ENCODE measurements at places on chromosomes 5 and 9.

DNA sequence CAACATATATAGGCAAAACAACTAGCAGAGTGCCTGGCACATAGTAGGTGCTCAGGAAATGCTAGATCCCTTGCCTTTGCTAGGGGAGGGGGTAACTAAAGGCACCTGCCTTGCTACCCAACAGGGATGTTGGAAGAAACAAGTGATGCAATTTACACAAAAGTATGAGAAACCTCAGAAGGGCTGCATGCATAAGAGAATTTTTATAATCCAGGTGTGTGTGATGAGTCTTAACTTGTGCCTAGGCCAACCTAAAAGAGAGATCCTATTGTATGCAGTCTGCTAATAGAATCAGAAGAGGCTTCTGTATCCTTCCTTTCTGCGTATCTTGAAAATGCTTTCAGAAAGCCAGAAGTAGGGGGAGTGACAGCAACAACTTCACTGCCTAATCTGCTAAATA is 135.9 kb downstream of the SLIT3 start:
- DNase-seq: no peak

- no peak for DNase-seq
Observed at GRCh38 chr5:92976156-92976555, 604.9 kb downstream of the NR2F1-AS1 start.

DNA sequence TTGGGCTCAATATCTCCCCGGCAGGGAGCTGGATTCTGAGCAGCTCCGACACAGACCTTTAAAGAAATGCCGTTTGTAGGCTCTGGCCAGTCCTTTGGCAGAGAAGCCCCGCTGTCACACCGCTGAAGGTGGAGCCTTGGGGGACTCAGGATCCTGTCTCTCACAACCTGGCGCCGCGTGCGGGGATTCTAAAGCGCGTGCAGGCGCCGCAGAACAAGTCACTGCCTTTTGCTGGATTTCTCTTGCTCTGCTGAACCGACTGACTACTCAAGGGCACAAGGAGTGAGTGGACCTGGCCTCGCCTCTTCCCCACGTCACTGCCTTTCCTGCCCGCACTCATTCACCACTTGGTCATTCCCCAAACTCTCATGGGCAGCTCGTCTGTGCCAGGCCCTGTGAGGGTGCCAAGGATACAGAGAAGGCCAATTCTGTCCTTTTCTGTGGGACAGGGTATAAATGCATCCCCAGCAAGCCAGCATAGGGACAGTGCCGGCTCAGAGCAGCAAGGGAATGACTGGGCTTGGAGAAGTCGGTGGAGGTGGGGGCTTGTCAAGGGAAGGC is 69.3 kb downstream of the CRB2 start:
- DNase-seq: no peak

GRCh38 chr9:133609311-133610098 is at the start of gene FAM163B:
FAM163B (minus strand) TSS chr9:133609389; CDS start chr9:133580223, 29,166 bp downstream.
- DNase-seq: no peak

DNA sequence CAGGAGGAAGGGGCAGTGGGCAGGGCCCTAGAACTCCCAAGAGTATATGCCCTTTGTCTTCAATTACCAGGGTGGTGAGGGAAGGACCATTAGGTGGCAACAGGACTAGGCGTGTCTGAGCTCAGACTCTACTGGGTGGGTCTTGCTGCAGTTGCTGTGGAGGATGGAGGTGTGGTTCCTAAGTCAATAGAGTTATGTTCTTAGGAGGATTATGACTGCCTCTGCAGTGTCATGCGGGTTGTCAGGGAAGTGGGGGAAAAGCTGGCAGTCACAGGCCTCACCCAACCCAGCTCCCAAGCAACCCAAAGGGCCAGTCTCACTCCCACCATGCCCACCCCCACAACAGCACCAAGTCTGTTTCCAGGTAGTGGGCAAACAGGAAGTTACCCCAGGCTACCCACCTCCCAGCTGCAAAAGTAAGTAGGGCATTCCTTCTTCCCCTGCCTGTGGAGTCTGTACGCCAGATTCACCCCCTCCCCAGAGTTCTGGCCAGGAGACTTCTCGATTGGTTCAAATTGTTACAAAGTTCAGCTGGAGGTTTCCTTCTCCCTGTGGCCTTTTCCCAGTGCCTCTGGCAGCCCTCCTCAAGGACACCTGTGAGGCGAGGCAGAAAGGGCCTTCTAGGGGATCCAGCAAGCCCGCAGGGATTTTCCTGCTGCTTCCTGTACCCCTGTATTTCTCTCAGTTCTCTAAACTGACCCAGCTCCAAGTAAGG is 145.3 kb downstream of the HINT1 start:
- DNase-seq: no peak

DNA sequence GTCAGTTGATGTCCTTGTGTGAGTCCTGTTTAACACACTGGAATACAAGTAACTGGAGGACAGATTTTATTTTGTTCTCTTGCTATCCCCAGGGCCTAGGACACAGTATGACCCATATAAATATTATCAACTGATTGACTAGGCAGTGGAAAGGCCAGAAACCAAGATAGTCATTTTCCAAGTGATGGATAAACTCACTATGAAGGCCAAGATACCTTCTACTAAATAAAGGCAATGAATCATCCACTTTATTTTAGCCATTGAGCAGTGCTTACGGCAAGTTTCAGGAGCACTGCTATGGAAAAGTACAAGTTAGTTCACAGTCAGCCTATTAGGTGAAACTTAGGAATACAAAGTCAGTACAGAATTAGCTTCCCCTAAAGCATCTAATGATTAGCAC is 153.2 kb downstream of the SEMA5A start:
- no peak for DNase-seq

- DNase-seq: no peak
Observed at GRCh38 chr9:130421802-130422276, 22.9 kb upstream of the ASS1 start.

GRCh38 chr5:142981475-142981874 is 211.3 kb downstream of the ARHGAP26 start:
- no peak for DNase-seq

- DNase-seq: no peak
Observed at GRCh38 chr9:137433916-137434431, 7.2 kb downstream of the ENTPD8 start.

- no peak for DNase-seq
Observed at GRCh38 chr9:136578915-136579649, 33.2 kb upstream of the NOTCH1 start.

DNA sequence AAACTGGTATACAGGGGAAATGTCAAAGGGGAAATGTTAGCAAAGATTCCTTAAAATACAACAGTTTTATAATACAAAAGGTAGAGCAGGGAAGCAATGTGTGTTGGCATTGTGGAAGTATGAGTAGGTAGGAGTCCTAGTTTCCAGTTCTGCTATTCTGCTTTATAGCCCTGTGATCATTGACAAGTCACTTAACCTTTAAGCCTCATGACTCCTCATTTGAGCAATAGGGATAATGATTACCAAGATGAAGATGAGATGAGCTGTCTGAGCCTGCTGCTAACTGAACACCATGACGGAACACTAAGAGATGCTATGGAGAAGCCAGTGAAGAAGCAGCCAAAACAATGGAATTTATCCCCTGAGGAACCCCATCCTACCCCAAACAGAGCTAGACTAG is 251.7 kb downstream of the PAPPA start:
- DNase-seq: no peak

DNA sequence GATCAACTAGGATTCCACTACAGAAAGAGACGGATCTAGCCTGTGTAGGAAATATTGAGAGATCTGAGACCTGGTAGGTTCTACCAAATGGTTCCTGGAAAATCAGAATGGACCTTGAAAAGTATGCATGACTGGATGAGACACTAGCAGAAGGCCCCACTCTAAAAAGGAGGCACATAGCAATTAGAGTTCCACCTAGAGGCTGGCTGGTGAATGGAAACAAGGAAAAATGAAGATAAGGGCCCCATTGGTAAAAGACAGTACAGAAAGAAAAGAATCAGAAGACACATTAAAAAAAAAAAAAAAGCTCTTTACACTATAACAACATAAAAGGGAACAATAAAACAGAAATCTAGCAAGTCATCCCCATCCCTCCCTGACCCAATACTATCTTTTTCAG is 518.5 kb downstream of the NR2F1-AS1 start:
- DNase-seq: no peak

- DNase-seq: no peak
Observed at GRCh38 chr9:89706086-89706485, 101.3 kb downstream of the GADD45G start.

- DNase-seq: no peak
Observed at GRCh38 chr5:123976379-123977033, 464.5 kb downstream of the CSNK1G3 start.

DNA sequence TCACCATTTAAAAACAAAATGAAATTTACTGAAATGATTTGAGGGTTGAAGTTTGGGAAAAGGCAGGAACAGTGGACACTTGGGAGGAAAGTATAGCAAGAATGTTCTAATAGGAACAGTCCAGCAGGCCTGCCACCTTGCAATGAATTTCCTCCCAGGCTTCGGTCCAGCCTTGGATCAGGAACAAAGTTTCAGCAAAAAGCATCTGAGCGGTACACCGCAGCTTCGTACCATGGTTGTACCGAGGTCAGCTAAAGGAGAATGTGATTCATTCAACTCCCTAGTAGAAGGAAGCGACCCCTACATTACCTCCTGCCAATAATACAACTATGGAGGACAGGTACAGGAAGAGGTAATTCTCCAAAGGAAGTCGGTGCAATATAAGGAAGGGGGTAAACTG is 111.4 kb downstream of the ENC1 start:
- DNase-seq: no peak

DNA sequence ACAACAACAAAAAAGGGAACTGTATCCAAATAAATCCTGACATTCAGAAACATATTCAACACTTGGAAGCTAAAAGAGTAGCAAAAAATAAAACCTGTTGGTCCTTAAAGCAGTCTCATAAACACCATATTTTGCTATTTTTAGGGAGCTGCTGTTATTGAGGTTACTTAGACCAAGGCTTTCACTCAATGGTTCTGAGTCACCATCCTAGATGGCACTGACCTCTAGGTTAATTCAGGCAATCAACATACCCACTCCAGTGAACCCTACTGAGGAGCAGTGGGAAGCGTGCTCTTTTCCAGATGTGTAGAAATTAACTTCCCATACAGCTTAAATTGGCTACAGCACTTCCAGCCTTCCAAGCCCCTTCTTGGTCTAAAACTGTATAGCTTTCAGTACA is 5.2 kb downstream of the GNAQ start:
- DNase-seq: no peak

DNA sequence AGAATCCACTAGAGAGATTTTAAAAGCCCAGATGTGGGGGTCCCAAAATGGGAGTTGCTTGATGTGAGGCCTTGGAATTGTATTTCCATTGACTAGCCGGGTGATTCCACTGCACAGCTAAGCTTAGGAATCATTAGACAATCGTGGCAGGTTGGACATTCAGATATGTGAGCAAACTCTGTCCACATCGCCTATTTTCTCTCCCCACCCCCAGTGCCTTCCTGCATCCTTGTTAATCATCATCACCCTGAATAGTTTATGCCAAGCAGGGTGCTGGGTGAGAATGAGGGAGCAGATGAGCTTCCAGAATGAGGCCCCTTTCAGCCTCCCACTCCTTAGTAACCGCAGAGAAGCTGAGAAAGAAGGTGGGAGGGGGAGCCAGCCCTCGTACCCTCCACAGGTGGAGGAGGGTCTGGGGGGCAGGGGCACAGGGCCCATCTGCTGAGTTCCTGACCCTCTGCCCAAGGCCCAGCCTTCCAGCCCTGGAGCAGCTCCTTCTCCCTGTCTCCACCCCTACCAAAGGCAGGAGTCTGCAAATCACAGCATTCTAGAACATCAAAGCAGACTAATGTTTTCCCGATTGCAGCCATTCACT is 7.7 kb upstream of the TCOF1 start:
- no peak for DNase-seq

GRCh38 chr5:61617995-61618525 is 286.0 kb downstream of the ZSWIM6 start:
- DNase-seq: no peak

- DNase-seq: no peak
Observed at GRCh38 chr9:2765250-2765880, 48.1 kb downstream of the KCNV2 start.

- no peak for DNase-seq
Observed at GRCh38 chr5:74903165-74903787, 37.1 kb upstream of the FAM169A start.

DNA sequence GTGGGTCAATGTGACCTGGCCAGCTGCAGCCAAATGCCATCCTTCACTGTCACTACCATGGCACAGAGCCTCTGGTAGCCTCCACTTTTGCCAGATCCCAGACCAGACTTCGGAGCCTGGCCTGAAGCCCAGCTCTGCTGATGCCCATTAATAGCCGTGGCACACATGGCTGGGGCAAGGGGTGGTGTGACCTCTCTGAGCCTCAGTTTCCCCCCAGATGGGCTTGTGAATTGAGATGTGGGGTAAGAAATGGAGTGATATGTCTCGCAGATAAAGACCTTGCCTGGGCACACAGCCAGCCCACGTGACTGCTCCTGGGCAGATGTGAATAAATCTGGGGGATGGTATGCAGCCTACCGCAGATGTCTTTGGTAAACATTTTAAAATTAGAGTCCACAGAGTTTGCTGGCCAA is 13.9 kb downstream of the SUSD3 start:
- DNase-seq: no peak

DNA sequence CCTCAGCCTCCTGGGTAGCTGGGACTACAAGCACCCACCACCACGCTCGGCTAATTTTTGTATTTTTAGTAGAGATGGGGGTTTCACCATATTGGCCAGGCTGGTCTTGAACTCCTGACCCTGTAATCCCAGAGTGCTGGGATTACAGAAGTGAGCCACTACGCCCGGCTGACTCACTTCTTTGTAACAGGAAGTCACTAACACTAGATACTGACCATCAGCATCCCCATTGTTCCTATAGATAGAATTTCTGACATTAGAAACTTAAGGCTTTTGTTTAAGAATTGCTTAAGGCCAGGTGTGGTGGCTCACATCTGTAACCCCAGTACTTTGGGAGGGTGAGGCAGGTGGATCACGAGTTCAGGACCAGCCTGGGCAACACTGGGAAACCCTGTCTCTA is 42.2 kb downstream of the LEAP2 start:
- DNase-seq: no peak

GRCh38 chr9:3292311-3292710 is 233.5 kb downstream of the RFX3 start:
- DNase-seq: no peak

DNA sequence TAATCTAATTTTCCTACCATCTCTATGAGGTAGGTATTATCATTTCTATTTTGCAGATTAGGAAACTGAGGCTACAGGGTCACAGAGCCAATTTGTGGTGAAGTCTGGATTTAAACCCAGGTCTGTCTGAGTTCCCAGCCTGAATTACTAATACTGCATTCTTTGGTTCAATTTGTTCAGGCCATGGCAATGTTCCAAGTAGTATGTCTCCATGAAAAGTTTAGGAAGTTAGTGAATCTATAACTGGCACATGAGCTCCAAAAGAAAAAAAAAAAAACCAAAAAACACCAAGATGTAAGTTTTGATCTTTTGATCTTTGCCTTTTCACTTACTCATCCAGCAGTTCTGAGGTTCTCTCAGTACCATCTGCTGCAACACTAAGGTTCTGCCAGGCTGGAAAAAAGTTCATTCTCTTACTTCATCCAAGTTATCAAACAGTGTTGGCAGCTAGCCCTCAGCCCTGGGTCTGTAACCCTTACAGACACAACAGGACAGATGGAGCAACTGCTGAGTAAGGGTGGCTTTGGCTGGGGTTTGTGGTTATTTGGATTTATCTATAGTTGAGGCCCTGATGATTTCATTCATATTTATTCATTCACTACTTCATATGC is 4.4 kb upstream of the TMEM268 start:
- DNase-seq: no peak

- DNase-seq: no peak
Observed at GRCh38 chr5:77087484-77088261, 588 bp upstream of the ZBED3 start.

GRCh38 chr5:179533907-179534306 is 16.4 kb upstream of the RUFY1 start:
- DNase-seq: no peak
